CD4-positive, CD25-positive, alpha-beta regulatory T cell (primary cell): ENCODE measurements at places on chromosomes 7 and 10. TPM values are rescaled to one million over a fixed set of nuclear protein-coding genes. Genes with fewer than 3 reads are reported as not detected.

NKX1-2 gene
- not detected for total RNA-seq

ITIH5 gene
- total RNA-seq: not detected

DNA sequence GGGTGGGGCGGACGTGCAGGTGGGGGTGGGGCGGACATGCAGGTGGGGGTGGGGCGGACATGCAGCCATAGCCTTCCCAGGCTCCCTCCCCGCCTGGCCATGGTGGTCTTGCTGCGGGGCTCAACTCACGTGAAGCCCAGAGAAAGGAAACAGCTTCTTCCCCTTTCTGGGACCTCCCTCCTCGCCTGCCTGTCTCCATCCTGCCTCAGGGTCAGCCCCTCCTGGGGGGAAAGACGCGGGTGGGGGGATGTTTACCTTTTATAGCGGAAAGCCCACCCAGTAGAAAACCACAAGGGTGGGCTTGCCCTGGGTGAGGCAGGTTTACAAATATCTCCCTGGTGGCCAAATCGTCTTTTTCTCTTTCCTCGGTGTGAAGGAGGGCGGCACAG lies 520.0 kb downstream of the GLRX3 start:
- no peaks in the 10 kb centered on the region for H3K27me3 ChIP-seq
- DNase-seq: no peak
- no peak overlapping the region for H3K4me3 ChIP-seq
- H3K27ac ChIP-seq: no peak overlapping the region

- H3K36me3 ChIP-seq: no peaks in the 10 kb centered on the region
- H3K4me1 ChIP-seq: no peaks in the 10 kb centered on the region
- no peak overlapping the region for H3K4me3 ChIP-seq
- H3K27ac ChIP-seq: no peak overlapping the region
- DNase-seq: no peak
These were observed 86.8 kb upstream of the CACNA2D1 start for GRCh38 chr7:82530361-82530760.

GRCh38 chr10:70510904-70511303 lies 32.3 kb downstream of the PALD1 start:
- no peak for DNase-seq
- H3K4me3 ChIP-seq: no peak overlapping the region
- H3K27ac ChIP-seq: no peak overlapping the region
- peaks cover 3% of the 10 kb centered on the region for H3K27me3 ChIP-seq

GRCh38 chr7:149633976-149634945 lies 136.7 kb upstream of the ZNF746 start:
- no peak for DNase-seq
- no peaks in the 10 kb centered on the region for H3K36me3 ChIP-seq
- H3K4me3 ChIP-seq: no peak overlapping the region
- peaks cover 15% of the 10 kb centered on the region for H3K27me3 ChIP-seq
- H3K4me1 ChIP-seq: no peaks in the 10 kb centered on the region

GRCh38 chr7:95925236-95925635 lies 152.9 kb downstream of the DYNC1I1 start:
- no peak for DNase-seq
- H3K4me1 ChIP-seq: no peaks in the 10 kb centered on the region
- H3K4me3 ChIP-seq: no peak overlapping the region
- no peaks in the 10 kb centered on the region for H3K36me3 ChIP-seq
- H3K27me3 ChIP-seq: peaks cover 1% of the 10 kb centered on the region
- no peak overlapping the region for H3K27ac ChIP-seq

DNA sequence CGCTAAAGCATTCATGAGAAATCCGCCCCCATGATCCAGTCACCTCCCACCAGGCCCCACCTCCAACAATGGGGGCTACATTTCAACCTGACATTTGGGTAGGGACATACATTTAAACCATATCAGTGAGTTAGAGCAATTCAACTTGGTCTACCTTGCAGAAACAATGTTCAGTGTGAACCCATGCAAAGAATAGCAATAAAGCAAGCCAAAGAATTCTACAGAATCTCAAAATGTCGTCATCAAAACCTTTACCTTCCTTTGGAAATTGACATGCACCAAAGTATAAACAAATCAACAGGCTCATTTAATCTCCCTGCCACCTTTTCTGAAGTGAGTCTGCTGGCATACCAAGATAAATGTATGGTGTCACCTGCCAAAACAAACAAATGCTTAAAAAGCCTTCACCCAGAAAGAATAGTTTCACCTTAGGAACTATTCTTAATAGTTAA lies 68.8 kb upstream of the ABLIM1 start:
- H3K4me1 ChIP-seq: no peaks in the 10 kb centered on the region
- H3K4me3 ChIP-seq: no peak overlapping the region
- no peak for DNase-seq

- no peaks in the 10 kb centered on the region for H3K36me3 ChIP-seq
- H3K27ac ChIP-seq: no peak overlapping the region
- DNase-seq: no peak
- no peak overlapping the region for H3K4me3 ChIP-seq
These were observed 30.2 kb downstream of the CUZD1 start for GRCh38 chr10:122815458-122815857.

MALRD1 gene
- not detected for total RNA-seq

GRCh38 chr7:105940109-105940508 lies 23.0 kb upstream of the CDHR3 start:
- no peaks in the 10 kb centered on the region for H3K4me1 ChIP-seq
- no peaks in the 10 kb centered on the region for H3K27me3 ChIP-seq
- no peak overlapping the region for H3K4me3 ChIP-seq

DNA sequence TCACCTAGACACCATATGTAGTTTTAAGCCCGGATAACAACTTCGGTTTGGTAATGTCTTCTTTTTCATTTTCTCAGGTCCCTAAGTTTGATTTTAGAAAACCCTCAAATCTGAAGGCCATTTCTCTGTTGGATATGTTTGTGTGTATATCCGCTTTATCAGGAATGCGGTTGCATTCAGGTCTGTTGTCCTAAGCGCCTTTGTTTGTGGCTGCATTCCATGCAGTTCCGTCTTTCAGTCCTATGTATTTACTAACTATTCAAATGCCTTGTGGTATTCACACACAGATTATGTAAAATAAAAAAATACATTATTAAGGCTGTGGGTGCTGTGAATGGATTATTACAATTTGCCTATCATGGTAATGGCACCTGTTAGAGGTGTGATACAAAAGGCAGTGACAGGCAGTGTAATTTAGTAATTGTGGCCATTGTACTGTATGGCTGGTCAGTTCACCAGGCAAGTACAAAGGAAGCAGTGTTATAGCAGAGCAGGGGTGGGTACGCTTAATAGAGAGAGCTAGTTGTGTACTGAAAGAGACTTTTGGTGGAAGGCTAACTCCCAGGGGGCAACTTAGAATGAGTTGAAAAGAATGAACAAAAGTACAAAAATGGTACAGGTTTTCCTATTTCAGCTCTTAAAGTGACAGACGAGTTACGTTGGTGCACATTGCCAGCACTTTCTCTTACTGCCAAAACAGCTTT lies 136.4 kb downstream of the VTI1A start:
- no peak for DNase-seq
- no peak overlapping the region for H3K4me3 ChIP-seq
- H3K36me3 ChIP-seq: peaks cover 3% of the 10 kb centered on the region
- H3K27me3 ChIP-seq: no peaks in the 10 kb centered on the region

DNA sequence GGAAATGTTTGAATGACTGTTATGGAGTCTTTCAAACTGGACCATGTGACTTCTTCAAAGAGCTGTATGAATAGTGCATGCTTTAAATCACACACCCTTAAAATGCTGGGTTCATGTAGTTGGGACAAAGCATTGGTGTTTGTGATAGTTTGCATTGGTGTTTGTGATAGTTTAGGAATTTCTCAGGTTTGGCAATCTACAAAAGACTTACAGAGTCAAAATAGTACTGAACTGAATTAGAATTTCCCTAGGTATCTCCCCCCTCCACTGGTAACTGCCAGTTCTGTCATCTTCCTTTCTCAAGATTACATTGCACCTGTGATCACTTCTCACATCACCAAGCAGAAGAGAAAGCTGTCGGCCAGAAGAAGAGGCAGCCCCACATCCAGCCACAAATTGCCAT lies 261.1 kb downstream of the GATA3 start:
- no peak overlapping the region for H3K4me3 ChIP-seq
- H3K4me1 ChIP-seq: peaks cover 4% of the 10 kb centered on the region
- no peaks in the 10 kb centered on the region for H3K27me3 ChIP-seq
- no peak for DNase-seq
- no peak overlapping the region for H3K27ac ChIP-seq
- no peaks in the 10 kb centered on the region for H3K36me3 ChIP-seq

- H3K27me3 ChIP-seq: no peaks in the 10 kb centered on the region
- no peak overlapping the region for H3K27ac ChIP-seq
- no peak for DNase-seq
- no peak overlapping the region for H3K4me3 ChIP-seq
- no peaks in the 10 kb centered on the region for H3K4me1 ChIP-seq
These were observed 154.9 kb downstream of the SDHAF3 start for GRCh38 chr7:97272237-97272975.

PPP1R17 gene
- not detected for total RNA-seq

PCDH15 gene
- not detected for total RNA-seq

DNA sequence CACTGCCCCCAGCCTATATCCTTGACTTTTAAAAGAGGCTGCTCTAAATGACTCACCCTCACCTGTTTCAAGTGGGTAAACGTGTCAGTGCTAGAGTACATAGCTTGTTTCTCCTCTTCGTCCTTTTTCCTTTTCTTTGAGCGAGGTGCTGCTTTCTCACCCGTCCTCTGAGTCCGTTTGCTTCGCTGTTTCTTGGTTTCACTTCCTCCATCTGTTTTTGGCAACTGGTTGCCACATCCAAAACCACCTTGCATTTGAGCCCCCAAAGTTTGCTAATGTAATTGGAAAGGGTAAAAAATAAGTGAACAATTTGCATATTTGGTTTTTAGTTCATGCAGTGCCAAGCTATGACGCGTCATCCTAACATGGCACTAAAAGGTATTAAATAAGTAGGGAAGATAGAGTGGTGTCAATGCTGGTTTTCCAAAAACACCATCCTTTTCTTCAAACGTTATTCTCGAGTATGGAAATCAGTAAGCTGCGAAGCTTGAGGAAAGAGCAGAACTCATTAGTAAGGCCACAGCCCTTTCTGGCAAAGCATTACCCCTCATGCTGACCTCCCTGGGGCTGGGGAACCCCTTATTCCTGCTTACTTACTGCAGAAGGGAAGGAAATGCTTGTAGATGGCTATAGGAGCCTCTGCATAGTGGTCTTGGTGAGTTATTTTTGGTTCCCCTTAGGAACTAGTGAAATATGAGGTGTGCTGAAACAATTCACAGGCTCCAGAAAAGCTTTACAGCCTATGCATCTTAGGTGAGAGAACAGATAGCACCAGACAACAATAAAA lies 133.5 kb downstream of the GALNT11 start:
- peaks cover 4% of the 10 kb centered on the region for H3K4me1 ChIP-seq
- no peak overlapping the region for H3K27ac ChIP-seq
- H3K36me3 ChIP-seq: peaks cover 78% of the 10 kb centered on the region

CYP26C1 gene
- total RNA-seq: not detected

DNA sequence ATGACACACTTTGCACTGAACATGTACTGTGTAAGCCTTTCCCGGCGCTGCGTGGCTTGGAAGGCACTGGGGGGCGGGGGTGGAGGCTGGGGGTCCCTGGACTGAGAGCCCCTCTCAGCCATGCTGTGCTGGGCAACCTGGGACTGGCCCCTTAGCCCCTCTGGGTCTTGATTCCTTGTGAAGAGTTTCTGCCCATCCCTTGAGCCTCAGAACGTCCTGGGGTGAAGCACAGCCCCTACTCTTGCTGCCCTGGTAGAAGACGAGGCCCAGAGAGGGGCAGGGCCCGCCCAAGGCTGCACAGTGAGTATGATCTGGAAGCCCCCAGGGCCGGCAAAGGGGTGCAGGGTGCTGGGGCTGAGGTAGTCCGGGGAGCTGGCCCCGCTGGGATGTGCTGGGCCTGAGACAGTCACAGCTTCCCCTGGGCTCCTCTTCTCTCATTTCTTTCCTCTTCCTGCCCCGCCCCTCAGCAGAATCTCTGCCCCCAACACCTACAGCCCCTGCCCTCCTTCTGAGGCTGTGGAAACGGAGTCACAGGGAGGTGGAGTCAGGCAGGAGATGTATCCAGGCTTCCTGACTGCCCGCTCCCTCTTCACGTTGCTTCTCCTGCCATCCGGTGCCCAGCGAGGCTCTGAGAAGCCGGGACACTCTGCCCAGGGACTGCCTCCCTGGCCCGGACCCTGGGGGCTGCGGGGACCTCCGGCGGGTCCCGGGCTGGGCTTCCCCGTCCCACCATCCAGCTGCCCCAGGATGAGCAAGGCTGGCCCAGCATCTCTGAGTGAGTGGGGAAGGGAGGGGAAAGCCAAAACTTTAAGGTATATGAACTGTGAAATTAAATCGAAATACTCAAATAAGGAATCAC lies 60.5 kb downstream of the UNCX start:
- H3K27ac ChIP-seq: no peak overlapping the region
- no peak for DNase-seq
- H3K4me1 ChIP-seq: peaks cover 6% of the 10 kb centered on the region
- no peaks in the 10 kb centered on the region for H3K36me3 ChIP-seq

NUTM2A gene
- 0.86 TPM for total RNA-seq

DNA sequence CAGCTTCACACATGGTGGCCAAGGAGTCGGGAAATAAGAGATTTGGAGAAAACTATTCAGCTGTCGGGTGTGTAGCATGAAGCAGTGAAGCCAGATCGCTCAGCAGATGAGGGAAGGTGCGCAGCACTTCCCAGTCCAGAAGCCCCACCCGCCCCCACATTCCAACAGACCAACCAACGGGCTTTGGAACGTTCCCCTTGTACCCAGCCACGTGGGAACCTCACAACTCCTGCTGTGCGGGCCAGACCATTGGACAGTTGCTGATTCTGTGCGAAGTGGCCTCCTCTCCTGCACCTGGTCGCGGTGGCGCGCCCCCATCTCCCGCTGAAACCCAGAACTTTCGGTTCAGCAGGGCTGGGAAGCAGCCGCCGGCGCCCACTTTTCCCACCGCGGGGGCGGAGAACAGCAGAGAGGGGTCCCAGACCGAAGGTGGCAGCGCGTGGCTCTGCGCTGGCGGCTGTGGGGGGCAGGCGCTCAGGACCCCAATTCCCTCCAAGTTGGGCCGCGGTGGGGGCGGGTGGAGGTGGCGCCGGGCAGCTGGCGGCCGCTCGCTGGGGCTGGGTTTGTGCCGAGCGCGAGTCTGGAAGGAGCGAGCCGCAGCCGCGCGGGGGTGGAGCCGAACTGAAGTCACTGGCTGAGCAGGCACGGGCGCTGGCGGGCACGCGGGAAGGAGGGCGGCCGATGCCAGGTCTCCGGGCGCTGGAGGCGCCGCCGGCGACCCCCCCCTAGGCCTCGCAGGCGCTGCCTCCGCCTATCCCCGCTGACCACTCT lies 1301.5 kb upstream of the SORCS1 start:
- H3K27ac ChIP-seq: no peak overlapping the region
- H3K27me3 ChIP-seq: no peaks in the 10 kb centered on the region
- H3K4me1 ChIP-seq: no peaks in the 10 kb centered on the region
- no peak for DNase-seq
- no peak overlapping the region for H3K4me3 ChIP-seq
- H3K36me3 ChIP-seq: no peaks in the 10 kb centered on the region

NRG3 gene
- total RNA-seq: not detected

FAM25C gene
- not detected for total RNA-seq

NEUROG3 gene
- not detected for total RNA-seq

DNA sequence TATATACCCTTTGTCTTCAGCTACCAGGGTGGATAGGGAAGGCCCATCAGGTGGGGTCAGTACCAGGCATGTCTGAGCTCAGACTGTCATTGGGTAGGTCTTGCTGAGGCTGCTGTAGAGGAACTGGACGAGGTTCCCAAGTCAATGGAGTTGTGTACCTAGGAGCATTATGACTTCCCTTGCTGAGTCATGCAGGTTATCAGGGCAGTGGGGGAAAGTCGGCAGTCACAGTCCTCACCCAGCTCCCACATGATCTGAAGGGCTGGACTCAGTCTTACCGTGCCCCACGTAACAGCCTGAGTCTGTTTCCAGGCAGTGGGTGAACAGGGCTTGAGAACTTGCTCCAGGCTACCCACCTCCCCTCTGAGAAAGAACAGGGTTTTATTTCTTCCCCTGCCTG lies 260.8 kb upstream of the COBL start:
- H3K36me3 ChIP-seq: no peaks in the 10 kb centered on the region
- no peak overlapping the region for H3K27ac ChIP-seq
- H3K4me1 ChIP-seq: no peaks in the 10 kb centered on the region
- no peak overlapping the region for H3K4me3 ChIP-seq
- no peak for DNase-seq

KCNIP2 gene
- 1.6 TPM for total RNA-seq
